MG63 (cell line): ENCODE measurements at places on chromosomes 2 and 18.

DNA sequence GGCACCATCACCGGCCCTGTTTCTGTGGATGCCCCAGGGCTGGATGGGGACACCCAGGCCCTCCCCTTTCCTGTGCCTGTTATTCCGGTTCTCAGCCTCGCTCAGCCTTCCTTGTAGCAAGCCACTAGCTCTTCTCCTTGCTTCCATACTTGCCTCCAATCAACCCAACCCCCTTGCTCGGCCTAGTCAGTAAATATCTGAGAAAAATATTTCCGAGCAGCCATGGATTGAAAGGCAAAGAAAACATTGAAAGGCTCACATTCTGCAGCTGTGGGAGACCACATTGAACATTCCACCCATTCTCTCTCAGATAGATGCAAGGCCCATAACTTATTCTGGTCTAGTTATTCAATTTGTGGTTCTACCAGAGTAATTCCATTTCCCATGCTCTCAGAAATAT is 114.9 kb downstream of the SPP2 start:
- DNase-seq = no peak

GRCh38 chr2:48452108-48452507 is 77.8 kb upstream of the STON1 start:
- DNase-seq = no peak

DNA sequence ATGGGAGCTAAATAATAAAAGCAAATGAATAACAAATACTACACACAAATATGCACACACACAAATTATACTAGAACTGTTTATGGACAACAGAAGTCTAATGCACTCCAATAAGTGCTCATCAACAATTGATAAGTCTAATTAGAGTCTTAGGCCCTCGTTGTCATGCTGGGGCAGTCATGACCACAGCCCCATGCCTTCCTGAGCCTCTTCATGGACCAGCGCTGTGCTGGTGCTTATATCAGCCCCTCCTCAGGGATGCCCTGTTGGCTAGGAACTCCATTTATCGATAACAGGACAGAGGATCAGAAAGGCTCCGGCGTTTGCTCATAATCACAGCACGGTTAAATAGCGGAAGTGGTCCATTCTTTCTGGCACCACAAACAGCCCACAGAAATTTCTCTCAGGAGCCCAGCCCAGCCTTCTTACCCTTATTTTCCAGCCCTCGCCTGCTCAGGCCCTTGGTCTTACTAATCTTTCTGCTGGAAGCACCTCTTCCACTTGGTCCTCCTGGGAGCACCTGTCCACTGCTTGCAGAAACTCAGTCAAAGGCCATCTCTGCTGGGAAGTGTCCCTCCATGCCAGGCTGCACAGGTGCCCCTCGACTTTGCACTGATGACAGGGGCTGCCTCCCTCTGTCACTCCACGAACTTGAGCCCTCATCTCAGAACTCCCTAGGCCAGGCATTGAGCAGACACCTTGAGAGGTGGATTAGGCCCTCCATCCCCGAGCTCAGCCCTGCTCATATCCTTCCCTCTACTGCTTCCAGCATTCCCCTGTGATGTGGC is 500.2 kb upstream of the HS6ST1 start:
- DNase-seq = no peak

GRCh38 chr2:121446647-121447241 is 83.9 kb upstream of the RNU4ATAC start:
- DNase-seq = no peak

- no peak for DNase-seq
These were observed 20.7 kb downstream of the SP140 start for GRCh38 chr2:230246206-230246605.

- no peak for DNase-seq
These were observed 59.1 kb downstream of the ARL4C start for GRCh38 chr2:234437642-234438304.
